ENCODE measurements at places on chromosomes 11 and 22.

GRCh38 chr11:97224396-97224795 lies 834.6 kb downstream of the JRKL start:
- no peak for DNase-seq

- no peak for DNase-seq
These were observed 96.3 kb downstream of the PAX6 start for GRCh38 chr11:31714840-31715239.

DNA sequence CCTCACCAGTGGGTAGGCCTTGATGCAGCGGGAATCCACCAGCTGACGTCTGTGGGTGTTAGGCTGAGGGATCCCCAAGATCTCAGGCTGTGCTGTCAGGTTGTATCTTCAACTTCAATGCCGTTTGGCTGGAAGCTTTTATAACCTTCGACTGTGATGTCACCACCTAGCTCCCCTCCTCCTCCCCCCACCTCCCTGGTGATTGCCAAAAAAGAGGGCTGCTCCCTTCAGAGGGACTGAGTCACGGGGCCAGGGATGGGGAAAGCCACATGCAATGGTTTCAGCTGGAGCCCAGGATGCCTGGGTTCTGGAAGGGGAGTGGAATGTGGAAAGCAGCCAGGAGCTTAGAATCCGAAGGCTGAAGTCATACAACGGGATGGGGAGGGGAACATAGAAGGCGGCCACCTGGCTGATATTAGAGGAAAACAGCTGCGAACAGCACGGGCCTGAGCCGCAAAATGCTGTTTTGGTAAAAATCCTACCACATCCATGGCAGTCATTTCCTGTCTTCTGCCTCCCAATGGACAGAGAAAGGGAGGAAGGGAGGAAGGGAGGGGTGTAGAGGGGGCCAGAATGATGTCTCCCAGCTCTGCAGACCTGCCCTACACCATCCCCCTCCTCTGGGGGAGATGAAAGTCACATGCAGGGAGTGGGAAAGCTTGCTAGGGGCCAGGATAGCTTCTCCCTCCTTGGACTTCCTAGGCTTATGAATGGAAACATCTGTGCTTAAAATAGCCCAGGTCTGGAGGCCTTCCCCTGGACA lies at the start of gene LRRN4CL:
TSS of gene LRRN4CL (minus strand) at position 110 of the 763 bp plus-strand sequence. CDS start 1,022 bp downstream, outside the sequence.
- no peak for DNase-seq

GRCh38 chr11:131661132-131661531 lies 290.7 kb downstream of the NTM start:
- DNase-seq: no peak
